ENCODE measurements at places on chromosomes 6 and 20. TPM values are rescaled to one million over a fixed set of nuclear protein-coding genes. Genes with fewer than 3 reads are reported as not detected.

- DNase-seq: no peak
These were observed 41.9 kb downstream of the PLEKHG1 start for GRCh38 chr6:150641398-150642139.

DNA sequence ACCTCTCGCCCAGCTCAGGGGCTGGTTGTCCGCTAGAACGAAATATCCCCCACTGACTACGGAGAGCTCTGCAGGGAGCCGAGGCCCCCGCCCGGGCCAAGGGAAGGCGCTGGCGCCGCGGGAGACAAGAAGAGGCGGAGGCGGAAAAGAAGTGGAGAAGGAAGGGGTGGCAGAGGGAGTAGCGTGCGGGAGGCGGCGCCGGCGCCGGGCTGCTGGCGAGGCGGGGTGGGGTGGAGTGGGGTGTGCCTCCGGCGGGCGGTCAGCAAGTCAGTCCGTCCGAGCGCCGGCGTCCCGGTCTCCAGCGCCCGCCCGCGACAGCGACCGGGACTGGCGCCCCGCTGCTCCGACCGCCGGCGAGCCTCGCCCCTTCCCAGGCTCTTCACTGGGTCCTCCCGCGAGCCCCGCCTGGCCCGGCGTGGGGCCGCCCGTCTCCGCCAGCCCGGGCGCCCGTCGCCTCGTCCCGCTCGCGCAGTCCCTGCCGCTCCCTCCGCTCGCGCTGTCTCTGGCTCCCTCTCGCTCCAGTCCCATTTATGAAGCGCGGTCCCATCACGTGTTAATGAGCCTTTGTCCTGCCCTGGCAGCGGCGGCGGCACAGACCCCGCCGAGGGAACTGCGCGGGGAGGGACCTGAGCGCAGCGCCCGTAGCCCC, at the start of gene CNR1:
TSS of gene CNR1 (minus strand) at position 504 of the 649 bp plus-strand sequence. CDS start 21,073 bp downstream, outside the sequence.
- peak; percentile 73 for DNase-seq

SPATS1 gene
- not detected for total RNA-seq

- DNase-seq: no peak
These were observed 427.5 kb downstream of the PHF3 start for GRCh38 chr6:64062960-64063683.

DNA sequence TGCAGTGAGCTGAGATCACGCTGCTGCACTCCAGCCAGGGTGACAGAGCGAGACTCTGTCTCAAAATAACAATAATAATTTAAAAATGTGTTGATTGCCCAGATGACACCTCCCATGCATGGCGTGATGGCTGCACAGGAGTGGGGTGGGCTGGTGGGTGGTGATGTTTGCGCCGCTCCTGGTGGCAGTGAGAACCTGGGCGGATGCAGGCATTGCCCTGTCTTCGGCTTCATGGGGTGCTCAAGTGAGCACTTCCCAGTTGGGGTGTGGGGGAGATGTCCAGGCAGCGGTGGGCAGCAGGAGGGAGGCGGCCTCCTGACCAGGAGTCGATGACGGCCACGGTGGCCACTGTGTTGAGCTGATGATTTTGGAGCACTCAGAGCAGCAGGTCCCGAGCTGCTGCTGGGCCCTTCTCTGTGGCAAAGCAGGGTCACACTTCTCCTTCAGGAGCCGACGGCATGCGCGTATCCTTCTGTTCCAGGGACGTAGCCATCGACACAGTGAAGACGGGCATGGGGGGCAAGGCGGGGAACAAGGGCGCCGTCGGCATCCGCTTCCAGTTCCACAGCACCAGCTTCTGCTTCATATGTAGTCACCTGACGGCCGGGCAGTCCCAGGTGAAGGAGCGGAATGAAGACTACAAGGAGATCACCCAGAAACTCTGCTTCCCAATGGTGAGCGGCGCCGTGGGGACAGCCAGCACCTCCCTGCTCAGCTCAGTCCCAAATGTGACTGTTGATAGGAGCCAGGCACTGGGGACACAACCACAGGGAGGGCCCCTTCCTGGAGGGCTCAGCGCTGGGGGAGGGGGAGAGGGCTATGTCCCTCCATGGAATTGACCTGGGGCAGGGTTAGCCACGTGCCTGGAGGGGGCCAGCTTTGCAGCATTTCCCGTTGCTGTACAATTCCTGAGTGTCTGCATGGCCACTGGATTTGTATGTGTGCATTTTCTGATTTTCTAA, 89.7 kb downstream of the SYNJ2 start:
- DNase-seq: no peak

DNA sequence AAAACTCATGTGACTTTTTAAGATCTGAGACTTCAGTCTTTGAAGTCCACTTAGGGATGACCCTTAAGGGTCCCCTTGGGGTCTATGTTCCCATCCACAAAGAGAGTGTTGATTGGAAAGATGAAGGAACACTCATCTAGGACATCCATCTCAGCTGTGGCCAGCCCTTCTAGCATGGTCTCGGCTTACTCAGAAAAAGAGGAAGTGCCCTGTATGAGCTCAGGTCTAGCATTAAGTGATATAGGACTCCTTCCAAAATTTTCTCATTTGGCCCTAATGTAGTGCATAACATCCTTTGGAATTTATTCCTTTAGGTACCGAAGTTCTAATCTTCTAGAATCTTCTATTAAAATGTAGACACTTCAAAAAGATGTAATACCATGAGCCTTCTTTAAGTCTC, 77.4 kb downstream of the NDUFAF5 start:
- DNase-seq: no peak

GRCh38 chr20:17229256-17229655, 2.4 kb downstream of the PCSK2 start:
- DNase-seq: no peak

DNA sequence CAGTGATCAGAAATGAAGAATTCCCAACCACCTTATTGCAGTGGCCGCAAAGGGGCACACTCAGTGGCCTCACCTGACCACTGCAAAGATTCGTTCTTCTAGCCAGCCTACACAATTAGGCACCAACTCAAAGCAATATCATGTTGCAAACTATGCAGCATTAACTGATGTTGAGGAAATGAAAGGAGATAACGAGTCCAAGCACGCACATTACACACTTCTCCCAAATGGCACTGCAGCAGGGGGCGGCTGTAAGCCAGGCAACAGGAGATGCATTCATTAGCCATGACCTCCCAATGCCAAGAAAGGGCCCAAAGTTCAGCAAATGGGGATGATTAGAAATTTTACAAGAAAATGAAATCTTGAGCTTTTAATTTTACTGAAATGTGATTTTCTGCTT, 39.3 kb downstream of the ATXN1 start:
- DNase-seq: no peak

CBLN4 gene
- 0.35 TPM for total RNA-seq

- no peak for DNase-seq
These were observed 139.5 kb downstream of the BCAS1 start for GRCh38 chr20:53930651-53931504.

GRCh38 chr6:148700047-148700715, 46.6 kb upstream of the UST start:
- no peak for DNase-seq
